ENCODE measurements at places on chromosomes 11 and 22.

- no peak for DNase-seq
Measured at GRCh38 chr22:37165940-37166674, 16.4 kb upstream of the IL2RB start.

DNA sequence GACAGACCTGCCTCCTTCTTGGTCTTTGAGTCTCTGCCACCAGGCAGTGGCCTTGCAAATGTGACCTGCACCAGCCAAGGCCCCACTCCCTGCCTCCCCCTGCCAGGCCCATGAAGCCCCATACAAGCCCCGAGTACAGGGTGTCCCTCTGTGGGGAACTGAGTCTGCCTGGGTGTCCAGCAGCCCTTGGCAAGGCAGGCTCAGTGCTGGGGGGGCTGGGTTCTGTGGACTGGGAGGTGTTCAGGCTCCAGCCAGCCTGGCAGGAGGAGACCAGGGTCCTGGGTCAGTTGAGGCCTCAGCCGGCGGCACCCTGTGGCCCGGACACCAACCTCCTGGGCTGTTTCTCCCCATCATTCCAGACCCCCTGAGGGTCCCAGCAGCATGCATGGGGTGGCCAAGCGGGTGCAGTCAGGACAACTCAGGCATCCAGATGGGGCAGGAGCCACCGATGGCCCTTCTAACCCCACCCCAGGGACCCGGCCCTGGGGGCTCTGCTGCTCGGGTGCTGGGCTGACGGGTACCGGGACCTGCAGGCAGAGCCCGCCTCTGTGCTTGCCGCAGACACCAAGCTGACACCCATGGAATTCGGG is 5.7 kb downstream of the MUC5AC start:
- no peak for DNase-seq

- DNase-seq: no peak
Measured at GRCh38 chr11:120013325-120014250, 124.3 kb downstream of the TRIM29 start.

GRCh38 chr11:27085605-27086004 is 45.0 kb downstream of the BBOX1 start:
- DNase-seq: no peak

GRCh38 chr22:40727070-40727963 is 48.0 kb downstream of the MCHR1 start:
- DNase-seq: no peak

DNA sequence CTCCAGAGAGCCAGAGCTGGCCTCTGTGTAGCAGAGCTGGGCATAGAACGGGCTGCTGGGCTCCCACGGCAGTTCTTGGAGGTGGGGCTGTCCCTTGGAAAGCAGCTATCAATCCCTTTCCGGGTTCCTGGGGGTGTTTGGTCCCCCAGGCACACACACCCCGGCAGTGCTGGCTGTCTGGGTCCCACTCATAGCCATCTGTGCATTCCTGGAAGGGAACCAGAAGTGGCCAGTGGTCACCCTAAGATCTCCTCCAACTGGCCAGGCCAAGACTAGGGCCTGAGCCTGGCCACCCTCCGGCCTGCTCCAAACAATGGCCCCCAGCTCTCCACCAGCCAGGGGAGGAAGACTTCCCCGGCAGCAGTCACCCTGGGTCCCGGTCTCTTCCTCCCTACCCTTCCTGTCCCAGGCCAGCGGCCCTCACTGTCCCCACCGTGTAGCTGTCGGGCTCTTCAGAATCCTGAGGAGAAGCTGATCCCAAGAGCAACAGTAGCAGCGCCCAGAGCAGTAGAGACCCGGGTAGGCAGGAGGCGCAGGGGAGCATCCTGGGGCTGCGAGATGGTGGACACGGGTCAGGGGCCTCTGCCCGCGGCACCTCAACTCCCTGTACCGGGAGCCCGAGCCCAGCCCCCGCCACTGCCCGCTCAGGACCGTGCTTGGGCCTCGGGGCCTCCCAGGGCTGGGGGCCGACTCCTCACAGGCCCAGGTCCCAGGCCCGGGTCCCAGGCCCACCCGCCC is 620 bp downstream of the EFEMP2 start:
- DNase-seq: no peak

- DNase-seq: no peak
Measured at GRCh38 chr11:132289590-132290256, 919.3 kb downstream of the NTM start.

DNA sequence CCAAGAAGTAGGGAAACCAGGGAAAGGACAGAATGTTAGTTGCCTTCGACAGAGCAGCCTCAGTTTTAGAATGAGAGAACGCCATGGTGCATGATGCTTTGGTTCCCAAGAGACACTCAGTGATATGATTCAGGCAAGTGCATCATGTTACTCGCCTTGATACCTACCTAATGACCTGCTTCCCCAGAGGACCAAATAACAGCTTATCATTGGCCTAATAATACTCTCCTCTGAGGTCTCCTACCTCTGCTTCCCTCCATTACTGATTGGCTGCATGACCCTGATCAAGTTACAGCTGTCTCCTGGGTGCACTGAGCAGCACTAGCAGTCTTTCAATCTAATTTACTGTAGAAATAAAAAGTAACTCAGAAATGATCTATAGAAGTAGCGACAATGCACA is 979.7 kb upstream of the FAT3 start:
- no peak for DNase-seq

GRCh38 chr11:127506647-127507046 is 506.1 kb upstream of the KIRREL3 start:
- DNase-seq: no peak

DNA sequence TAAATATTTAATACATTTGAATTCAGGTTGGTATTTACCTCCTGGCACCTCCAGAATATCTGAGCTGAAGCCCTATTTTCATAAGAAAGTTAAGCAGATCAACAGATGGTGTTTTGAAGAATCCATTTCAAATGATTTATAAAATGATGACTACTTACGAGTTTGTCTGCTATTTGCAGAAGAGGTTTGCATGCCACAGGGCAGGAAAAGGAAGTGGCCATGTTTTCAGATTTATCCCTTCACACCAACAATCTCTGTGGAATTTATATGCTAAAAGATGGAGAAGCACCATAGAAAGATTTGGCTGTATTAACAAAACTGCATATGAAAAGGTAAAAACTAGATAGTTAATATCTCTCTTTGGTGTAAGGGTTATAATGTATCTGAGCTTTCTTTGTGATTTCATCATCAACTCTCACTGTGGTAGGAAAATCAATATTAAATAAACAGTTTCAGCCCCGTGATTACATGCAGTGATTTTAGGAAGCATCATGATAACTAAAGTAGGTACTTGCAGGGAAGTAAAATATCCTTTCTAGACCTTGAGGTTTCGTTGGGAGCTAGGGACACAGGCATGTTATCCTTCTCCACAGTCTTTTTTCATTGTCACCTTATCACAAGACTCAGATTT is 2.6 kb downstream of the BMAL1 start:
- DNase-seq: no peak

GRCh38 chr22:46815132-46815531 is 52.7 kb downstream of the TBC1D22A start:
- no peak for DNase-seq

GRCh38 chr22:47395481-47395880 is 633.0 kb downstream of the TBC1D22A start:
- DNase-seq: no peak

All from GDM1 (cell line).